ENCODE measurements at places on chromosomes 2 and 18. TPM values are rescaled to one million over a fixed set of nuclear protein-coding genes. Genes with fewer than 3 reads are reported as not detected.

The ARHGAP15 gene
- polyA plus RNA-seq = 8.7 TPM

The TGFA gene
- 1.8 TPM for polyA plus RNA-seq

The CYP20A1 gene
- polyA plus RNA-seq = 15.4 TPM

The DOK6 gene
- 0.79 TPM for polyA plus RNA-seq

The TNFRSF11A gene
- polyA plus RNA-seq = 0.60 TPM

The TIMM21 gene
- polyA plus RNA-seq = 23.1 TPM

The ANKRD30BL gene
- polyA plus RNA-seq = not detected

The GPAT2 gene
- 2.5 TPM for polyA plus RNA-seq

The SIGLEC15 gene
- 0.03 TPM for polyA plus RNA-seq

The C2orf80 gene
- polyA plus RNA-seq = not detected

The MROH2A gene
- polyA plus RNA-seq = 2.2 TPM

The SLC66A2 gene
- polyA plus RNA-seq = 38.2 TPM

The LRATD1 gene
- 0.54 TPM for polyA plus RNA-seq

The GALNT1 gene
- 23.7 TPM for polyA plus RNA-seq

The DYNC2LI1 gene
- polyA plus RNA-seq = 11.4 TPM

The IL1R2 gene
- polyA plus RNA-seq = 42.7 TPM

The HJURP gene
- polyA plus RNA-seq = 0.07 TPM

The RAB31 gene
- polyA plus RNA-seq = 48.1 TPM

The KIF5C gene
- 1.7 TPM for polyA plus RNA-seq

The SH2D6 gene
- polyA plus RNA-seq = 0.89 TPM

The ELOA2 gene
- not detected for polyA plus RNA-seq

The CCDC148 gene
- polyA plus RNA-seq = not detected

The SIX2 gene
- polyA plus RNA-seq = 2.9 TPM

The GAD1 gene
- polyA plus RNA-seq = not detected

The CLEC4F gene
- not detected for polyA plus RNA-seq

The RAB17 gene
- polyA plus RNA-seq = 22.7 TPM

The REG3A gene
- 502 TPM for polyA plus RNA-seq

The RMC1 gene
- 23.9 TPM for polyA plus RNA-seq

The MEP1B gene
- polyA plus RNA-seq = 0.02 TPM

The LYPD1 gene
- polyA plus RNA-seq = not detected

The IL36A gene
- polyA plus RNA-seq = 0.45 TPM

The ATP6V1B1 gene
- polyA plus RNA-seq = 1.9 TPM

The SOX11 gene
- not detected for polyA plus RNA-seq

The MLPH gene
- 9.5 TPM for polyA plus RNA-seq

The LINC00305 gene
- not detected for polyA plus RNA-seq

The DES gene
- 25.4 TPM for polyA plus RNA-seq

The MERTK gene
- 4.2 TPM for polyA plus RNA-seq

The USP40 gene
- 26.4 TPM for polyA plus RNA-seq

The APCDD1 gene
- polyA plus RNA-seq = 28.9 TPM

The C2orf72 gene
- 0.46 TPM for polyA plus RNA-seq

The HMSD gene
- polyA plus RNA-seq = 0.22 TPM

The COL5A2 gene
- polyA plus RNA-seq = 29.1 TPM

The CABYR gene
- polyA plus RNA-seq = 0.21 TPM

The ACTG2 gene
- 6.6 TPM for polyA plus RNA-seq

The SPATA3 gene
- polyA plus RNA-seq = not detected

The FAM237A gene
- polyA plus RNA-seq = not detected

The TFCP2L1 gene
- 1.6 TPM for polyA plus RNA-seq

The RNASEH1 gene
- polyA plus RNA-seq = 16.7 TPM

The NPAS2 gene
- polyA plus RNA-seq = 15.0 TPM

The ZNF142 gene
- 4.3 TPM for polyA plus RNA-seq

The APOB gene
- polyA plus RNA-seq = 0.12 TPM

The IL18RAP gene
- 0.37 TPM for polyA plus RNA-seq

The FASTKD2 gene
- polyA plus RNA-seq = 21.0 TPM

The PPM1B gene
- 17.2 TPM for polyA plus RNA-seq

The OBSL1 gene
- polyA plus RNA-seq = 64.3 TPM

The IL36B gene
- polyA plus RNA-seq = not detected

The OR6B2 gene
- polyA plus RNA-seq = not detected
